ENCODE measurements at places on chromosomes 1 and 21.

DNA sequence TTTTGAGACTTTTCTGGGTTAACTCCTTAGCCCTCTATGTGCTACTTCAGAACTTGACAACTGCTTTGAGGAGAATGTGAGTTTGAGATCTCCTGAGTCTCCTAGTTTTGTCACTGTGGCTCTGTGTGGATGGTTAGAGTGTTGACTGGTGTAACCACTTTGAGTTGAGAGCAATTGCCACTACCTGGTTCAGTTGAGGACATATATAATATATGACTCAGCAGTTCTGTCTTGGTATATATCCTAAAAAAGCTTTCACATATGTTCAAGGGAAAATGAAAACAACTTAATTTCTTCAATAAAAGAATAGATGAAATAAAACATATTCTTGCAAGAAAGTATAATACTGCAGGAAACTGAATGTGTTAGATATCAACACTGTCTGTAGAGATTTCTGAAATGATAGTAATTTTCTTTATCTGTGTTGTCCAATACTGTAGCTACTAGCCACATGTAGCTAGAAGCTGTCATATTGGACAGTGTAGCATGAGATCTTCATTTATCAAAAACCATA is 96.7 kb upstream of the QSOX1 start:
- DNase-seq = no peak

- DNase-seq = no peak
Observed at GRCh38 chr1:156766298-156767100, 836 bp upstream of the PRCC start.

DNA sequence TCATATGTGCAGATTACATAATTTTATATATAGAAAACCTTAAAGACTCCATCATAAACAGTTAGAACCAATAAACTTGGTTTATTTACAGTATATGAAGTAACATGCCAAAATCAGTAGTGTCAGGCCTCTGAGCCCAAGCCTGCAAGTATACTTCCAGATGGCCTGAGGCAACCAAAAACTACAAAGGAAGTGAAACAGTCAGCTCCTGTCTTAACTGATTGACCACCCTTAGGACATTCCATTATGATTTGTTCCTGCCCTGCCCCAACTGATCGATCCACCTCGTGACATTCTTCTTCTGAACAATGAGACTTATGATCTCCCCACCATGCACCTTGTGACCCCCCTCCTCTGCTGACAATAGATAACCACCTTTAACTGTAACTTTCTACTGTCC is 630.3 kb downstream of the AMY1C start:
- DNase-seq = no peak

DNA sequence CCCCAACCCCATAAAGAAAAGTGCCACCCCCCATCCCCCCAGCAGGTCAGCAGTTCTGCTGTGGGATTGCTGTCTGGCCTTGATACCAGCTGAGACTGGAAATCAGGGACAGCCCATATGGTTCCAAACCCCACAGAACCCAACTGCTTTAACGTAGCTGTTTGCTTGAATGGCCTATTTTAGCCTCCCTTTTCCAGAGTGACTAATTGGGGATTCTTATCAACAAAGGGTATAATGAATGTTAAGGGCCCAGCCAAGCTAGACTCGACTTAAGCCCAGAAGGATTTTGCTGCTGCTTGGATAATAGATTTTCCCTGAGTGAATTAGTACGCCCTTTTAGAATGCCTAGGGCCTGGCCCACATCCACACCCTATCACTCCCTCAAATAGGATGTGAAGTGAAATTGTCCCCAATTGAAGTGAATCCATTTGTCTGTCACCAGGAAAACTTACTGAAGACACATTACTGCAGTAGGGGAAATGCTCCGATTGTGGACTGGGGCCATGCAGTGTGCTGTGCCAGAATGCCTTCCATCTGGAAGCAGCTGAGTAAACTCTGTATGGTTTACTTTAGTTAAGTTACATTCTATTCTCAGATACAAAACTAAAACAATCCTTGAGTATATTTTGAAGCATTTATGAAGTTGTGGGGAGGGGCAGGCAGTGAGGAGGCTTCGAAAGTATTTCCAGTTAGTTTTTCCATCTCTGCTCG is 156.9 kb downstream of the DHRS3 start:
- DNase-seq = no peak

GRCh38 chr1:26375081-26375480 is 2.5 kb upstream of the ZNF683 start:
- DNase-seq = no peak

- DNase-seq = no peak
Observed at GRCh38 chr1:29011775-29012174, 97.4 kb downstream of the EPB41 start.

- no peak for DNase-seq
Observed at GRCh38 chr1:234550341-234551031, 59.5 kb downstream of the IRF2BP2 start.

GRCh38 chr1:246724016-246724730 is at the start of gene SCCPDH:
Gene SCCPDH (plus strand): TSS chr1:246724409. CDS start chr1:246724423, 14 bp downstream.
- DNase-seq = peak; percentile 94

DNA sequence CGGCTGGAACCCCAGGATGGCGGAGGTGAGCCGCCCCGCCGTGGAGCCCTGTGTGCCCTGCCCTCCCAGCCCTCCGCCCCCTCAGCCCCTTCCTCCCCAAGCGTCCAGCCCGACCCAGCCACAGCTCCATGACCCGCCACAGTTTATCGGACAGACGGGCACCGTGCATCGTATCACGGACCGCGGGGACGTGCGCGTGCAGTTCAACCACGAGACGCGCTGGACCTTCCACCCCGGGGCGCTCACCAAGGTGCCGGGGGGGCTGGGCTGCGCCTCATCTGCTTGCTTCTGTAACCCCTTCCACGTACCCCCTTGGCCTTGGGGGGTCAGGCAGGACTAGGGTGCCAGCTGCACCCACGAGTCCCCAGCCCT is 6.6 kb upstream of the MMP23B start:
- no peak for DNase-seq

GRCh38 chr1:168719306-168720111 is 9.5 kb downstream of the DPT start:
- no peak for DNase-seq

- no peak for DNase-seq
Observed at GRCh38 chr1:43331688-43332087, 5.9 kb upstream of the MPL start.
